Left ventricle myocardium superior (tissue), 1 donor: ENCODE measurements at places on chromosomes 4 and X. TPM values are rescaled to one million over a fixed set of nuclear protein-coding genes. Genes with fewer than 3 reads are reported as not detected.
A peak's percentile ranks its signal among the peaks of the same experiment; 100 is the strongest.

- no peak for DNase-seq
These were observed 21.3 kb upstream of the WDR44 start for GRCh38 chrX:118324588-118324987.

GRCh38 chrX:80812176-80812575, 2.5 kb upstream of the BRWD3 start:
- peak; percentile 25 for DNase-seq

F9 gene
- not detected for total RNA-seq

ETDA gene
- total RNA-seq, result not detected

DNA sequence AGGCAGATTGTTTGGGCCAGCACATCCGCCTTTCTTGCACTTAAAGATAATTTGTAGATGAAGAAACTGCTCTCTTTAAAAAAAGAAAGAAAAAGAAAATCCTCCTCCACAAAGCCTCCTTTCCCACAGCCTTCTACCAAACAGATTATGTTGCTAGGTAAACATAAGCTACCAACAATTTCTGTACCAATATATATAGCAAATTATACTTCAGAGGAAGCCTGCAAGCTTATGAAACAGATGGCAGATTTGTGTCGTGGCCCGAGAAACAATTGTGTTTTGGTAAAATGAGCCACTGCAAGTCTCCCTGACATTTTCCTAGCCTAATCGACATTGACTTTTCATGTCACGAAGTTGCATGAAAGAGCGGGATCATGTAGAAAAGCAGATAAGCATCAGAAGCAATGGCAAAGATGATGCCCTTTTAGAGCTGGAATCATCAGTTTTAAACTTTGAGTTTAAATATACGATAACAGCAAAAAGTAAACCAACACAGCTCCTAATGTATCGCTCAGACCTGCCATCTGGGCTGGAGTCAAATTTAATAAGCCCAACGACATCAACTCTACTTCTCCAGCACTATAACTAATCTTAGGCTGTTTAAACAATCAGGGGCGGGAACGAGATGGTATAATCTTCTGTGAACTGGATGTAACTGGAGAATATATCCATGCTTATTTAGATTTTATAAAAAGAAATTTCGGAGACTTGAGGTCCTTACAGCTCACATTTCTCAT, 94.9 kb upstream of the PLAC1 start:
- no peak for DNase-seq

GRCh38 chr4:56698329-56698728, 17.2 kb upstream of the HOPX start:
- no peak for DNase-seq

HTR2C gene
- not detected for total RNA-seq

TMEM271 gene
- not detected for total RNA-seq

TTC29 gene
- not detected for total RNA-seq

TAF7L gene
- total RNA-seq, result not detected

RAB9B gene
- 25.1 TPM for total RNA-seq

DNA sequence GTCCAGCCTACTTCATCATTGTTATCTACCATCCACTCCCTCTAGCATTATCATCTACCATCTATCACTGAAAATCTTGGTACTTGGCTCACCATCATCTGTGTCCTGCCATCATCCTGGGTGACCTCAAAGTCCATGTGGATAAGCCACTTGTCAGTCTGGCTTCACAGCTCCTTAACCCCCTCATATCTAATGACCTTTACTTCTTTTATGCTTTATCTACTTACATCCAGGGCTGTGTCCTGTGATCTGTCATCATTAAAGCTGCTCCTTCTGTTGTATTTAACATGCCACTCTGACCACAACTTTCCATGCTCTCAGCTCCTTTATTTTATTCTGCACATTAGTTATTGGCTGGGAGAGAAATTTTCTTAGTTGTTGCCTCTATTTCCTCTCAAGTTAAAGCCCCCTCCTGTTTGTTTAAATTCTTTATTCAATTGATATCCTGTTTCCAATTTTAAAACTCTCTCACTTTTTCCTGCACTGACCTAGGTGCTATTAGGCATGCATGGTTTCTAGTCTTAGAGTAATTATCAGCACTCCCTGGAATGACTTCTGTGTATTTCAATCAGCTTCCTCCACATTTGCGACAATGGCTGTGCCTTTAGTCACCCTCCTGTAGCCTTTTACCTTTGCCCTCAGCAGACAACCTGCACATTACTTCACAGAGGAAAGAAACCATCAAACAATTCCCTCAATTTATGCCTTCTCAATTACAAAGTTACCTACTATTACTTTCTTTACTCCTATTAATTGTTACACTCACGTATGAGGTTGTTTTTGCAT, 8.1 kb upstream of the FABP2 start:
- no peak for DNase-seq

ARHGAP36 gene
- not detected for total RNA-seq

DNA sequence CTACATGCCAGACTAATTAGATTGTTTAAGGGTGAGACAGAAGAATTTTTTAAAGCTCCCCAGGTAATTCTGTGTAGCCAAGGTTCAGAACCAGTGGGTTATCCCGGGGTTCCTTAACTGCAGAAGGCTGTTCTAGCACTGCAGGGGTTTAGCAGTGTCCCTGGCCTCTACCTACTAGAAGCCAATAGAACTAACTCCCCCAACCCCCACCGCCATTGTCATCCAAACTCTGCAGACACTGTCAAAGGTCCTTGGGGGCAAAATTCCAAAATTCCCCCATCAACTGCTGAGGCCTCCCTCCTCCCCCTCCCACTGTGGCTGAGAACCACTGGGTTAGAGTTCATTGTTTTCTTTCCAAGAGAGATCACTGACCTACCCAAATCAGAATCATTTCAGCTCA, 66.4 kb downstream of the MOSPD2 start:
- no peak for DNase-seq

- no peak for DNase-seq
These were observed 26.9 kb upstream of the HPSE start for GRCh38 chr4:83361416-83362103.

GRCh38 chr4:36835246-36835645, 409.3 kb upstream of the NWD2 start:
- DNase-seq, result no peak

- no peak for DNase-seq
These were observed 26.6 kb downstream of the ADRA2C start for GRCh38 chr4:3792813-3793212.

DNA sequence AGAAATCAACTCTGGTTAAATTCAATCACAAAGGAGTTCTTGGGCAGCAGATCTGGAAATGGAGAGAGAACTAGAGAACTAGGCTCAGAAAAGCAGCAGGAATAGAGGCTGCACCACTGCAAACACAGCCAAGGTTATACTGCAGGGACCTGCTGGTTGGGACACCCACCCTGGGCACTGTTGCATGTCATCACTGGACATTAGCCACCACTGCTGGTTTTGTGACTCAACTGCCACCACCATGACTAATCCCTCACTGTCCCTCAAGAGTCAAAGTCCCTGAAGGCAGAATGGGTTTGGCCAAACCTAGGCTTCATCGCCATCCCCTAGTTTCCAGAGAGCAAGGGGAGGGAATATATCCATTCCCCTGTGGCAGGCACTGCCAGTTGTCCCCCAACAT, 38.1 kb upstream of the IRAK1 start:
- no peak for DNase-seq

DNA sequence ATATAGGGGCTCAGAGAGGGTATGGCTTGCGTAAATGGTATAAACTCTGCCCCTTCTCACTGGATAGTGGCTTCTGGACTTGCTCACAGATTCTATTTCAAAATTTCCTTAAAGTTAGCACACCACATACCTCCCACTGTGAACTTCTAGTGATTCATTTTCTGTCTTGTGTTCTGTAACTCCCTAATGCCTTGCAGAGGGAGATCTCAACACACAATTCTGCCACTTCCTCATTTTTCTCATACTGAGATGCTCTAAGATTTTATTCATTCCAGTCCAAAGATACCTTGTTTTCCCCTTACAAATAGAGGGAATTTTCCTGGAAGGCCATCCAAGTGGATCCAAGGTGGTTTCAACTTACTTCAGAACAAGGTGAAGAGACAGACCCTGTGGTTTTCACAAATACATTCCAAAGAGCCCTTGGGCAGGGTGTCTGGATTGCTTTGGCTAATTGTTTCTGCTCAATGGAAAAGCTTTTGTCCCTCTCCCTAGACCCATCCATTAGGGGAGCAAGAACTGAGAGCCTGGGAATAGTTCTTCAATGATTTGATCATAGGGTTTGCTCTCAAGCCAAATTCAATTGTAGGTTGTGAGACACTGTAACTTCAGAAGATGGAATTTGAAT, 52.1 kb upstream of the CAPN6 start:
- DNase-seq, result no peak

GRCh38 chr4:149914119-149915115, 98.8 kb upstream of the IQCM start:
- no peak for DNase-seq

DNA sequence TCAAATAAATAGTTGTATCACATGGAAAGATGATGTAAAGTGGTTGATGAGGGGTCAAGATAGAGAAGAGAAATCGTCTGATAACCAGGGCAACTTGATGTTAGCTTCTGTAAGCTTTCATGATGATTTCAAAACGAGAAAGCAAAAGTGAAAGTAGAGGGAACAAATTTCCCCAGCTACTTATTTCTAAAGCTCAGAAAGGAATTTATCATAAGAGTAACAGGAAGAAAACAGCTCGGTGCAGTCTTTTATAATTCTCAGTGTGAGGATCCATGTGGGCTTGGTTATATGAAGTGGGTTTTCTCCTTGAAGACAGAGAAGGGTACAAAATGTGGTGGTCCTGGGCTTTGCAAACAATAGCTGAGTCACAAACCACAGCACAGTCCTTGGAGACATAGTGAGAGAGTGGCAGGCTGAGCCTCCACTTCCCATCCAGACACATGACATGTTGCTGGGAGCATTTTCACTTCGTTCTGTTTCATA, 32.1 kb upstream of the GLRA2 start:
- no peak for DNase-seq

DNA sequence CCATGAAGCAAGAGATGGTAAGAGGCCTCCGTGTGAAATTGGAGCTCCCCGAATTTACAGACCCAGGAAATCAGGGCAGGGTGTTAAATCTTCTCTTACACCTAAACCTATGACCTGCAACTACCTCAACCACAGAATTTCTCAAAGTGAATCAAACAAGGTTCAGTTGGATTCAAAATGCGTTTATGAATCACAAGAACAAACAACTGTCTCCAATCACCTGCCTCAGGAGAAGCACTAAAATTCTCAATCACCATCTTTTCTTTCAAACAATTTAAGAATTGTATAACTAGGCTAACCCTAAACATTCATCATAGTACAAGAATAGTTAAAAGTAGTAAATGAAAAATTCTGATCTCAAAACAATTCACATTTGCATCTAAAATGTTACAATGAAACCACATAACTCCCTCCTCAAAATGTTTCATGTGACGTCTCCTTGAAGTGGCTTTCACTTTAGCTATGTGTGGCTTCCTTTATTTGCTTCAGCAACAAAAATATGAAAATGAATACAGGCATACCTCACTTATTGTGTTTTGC, 19.2 kb downstream of the PPP3CA start:
- DNase-seq, result no peak

- DNase-seq, result no peak
These were observed 318.9 kb upstream of the F9 start for GRCh38 chrX:139211568-139212182.

GPRASP2 gene
- 13.3 TPM for total RNA-seq

DDX53 gene
- not detected for total RNA-seq

GRCh38 chrX:86137071-86137470, 11.2 kb upstream of the DACH2 start:
- no peak for DNase-seq

DNA sequence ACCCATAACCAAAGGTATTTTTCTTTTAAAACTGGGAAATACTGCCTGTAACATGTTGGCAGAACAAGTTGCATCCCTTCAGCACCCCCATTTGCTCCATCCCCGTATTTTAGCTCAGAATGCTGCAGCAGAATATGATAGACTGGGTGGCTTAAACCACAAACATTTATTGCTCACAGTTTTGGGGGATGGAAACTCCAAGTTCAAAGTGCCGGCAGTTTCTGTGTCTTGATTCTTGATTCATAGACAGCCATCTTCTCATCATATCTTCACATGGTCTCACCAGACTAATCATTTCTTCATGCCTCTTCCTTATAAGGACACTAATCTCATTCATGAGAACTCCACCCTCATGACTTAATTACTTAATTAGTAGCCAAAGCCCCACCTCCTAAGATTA, 10.5 kb upstream of the INPP4B start:
- no peak for DNase-seq

EIF2S3 gene
- total RNA-seq, result 76.8 TPM

TLR7 gene
- 0.67 TPM for total RNA-seq

MAGEC2 gene
- not detected for total RNA-seq

GRCh38 chr4:121510341-121510874, 129.6 kb upstream of the QRFPR start:
- no peak for DNase-seq

DNA sequence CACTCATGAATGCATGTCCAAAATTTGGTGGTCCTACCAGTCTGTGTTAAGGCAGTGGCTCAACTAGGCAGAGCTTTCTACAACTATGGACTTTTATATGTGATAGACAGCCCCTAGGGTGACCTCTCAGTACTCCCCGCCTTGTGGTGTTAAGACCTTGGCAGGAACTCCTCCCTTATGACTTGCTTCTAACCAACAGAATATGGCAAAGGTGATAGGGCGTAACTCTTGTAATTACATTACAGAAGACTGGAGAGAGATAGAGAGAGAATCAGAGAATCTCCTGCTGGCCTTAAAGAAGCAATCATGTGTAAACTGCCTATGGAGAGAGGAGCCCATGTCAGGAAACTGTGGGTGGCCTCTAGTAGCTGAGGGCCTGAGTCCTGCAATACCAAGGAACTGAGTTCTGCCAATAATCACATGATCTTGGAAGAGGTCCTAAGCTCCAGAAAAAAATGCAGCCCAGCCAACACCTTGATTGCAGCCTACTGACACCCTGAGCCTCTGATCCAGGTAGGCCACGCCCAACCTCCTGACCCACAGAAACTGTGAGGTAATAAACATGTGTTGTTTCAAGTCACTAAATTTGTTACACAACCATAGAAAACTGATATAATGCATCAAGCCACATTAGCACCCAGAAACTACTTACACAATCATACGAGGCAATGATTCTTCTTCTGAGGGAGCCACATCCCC, 68.9 kb downstream of the INPP4B start:
- no peak for DNase-seq

DNA sequence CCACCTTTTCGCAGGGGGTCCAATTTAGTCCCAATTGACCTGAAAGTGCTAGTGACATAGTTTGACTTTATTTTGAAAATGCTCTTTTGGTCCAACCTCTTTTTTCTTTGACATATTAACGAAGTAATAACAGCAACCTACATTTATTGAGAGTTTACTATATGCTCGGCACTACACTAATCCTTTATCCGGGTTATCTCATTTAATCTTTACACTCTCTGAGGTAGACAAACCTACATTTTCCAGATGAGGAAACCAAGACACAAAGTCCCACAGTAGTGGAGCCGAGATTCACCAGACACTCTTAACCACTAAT, 307 bp upstream of the ATRX start:
- no peak for DNase-seq
